ENCODE measurements at places on chromosomes 1 and 21.
A peak's percentile ranks its signal among the peaks of the same experiment; 100 is the strongest.

GRCh38 chr1:46183079-46183847, 7.0 kb upstream of the P3R3URF start:
- peak; percentile 4 for DNase-seq

- no peak for DNase-seq
Measured at GRCh38 chr1:942411-942821, 16.6 kb downstream of the NOC2L start.

DNA sequence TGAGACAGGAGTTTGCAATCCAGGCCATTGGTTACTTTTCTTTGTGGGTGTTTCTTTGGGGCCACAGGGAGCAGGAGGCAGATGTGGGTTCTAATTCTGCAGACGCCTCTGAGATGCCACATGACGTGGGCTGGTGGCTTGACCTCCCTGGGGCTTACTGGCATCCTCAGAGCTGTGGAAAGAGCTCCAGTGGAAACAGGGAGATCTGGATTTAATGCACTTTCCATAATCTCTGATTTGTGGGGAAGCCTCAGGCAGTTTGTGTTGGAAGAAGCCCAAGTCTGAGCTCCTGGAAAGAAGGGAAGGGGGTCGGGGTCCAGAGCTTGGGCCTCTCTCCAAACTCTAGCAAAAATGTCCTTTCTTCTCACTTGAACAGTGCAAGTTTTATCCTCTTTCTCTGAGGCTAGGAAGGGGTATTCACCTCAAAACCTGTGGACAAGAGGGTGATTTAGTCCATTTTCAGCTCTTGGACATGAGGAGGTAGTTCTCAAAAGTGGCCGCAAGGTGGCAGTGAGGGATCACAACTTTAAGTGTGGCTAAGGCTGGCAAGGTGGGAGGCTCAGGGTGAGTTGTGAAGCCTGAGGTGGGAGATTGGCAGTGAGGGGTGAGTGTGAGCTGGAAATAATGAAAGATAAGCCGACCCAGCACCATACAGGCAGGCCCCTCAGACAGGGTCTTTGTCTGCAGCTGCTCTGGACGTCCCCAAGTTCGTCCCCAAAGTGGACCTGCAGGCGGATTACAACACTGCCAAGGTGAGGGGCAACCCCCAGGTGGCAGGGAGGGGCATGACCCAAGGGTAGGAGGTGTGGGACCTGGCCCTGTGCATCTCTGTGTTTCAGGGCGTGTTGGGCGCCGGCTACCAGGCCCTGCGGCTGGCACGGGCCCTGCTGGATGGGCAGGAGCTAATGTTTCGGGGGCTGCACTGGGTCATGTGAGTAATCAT, 9.2 kb downstream of the IKBKE start:
- peak; percentile 42 for DNase-seq

GRCh38 chr1:157233131-157233530, 94.9 kb upstream of the ETV3 start:
- DNase-seq = no peak

- DNase-seq = peak; percentile 95
Measured at GRCh38 chr21:33976082-33977016, 60.7 kb upstream of the ATP5PO start.

Measured in MV-4-11 (cell line).